ENCODE measurements at places on chromosomes 6 and 20.

DNA sequence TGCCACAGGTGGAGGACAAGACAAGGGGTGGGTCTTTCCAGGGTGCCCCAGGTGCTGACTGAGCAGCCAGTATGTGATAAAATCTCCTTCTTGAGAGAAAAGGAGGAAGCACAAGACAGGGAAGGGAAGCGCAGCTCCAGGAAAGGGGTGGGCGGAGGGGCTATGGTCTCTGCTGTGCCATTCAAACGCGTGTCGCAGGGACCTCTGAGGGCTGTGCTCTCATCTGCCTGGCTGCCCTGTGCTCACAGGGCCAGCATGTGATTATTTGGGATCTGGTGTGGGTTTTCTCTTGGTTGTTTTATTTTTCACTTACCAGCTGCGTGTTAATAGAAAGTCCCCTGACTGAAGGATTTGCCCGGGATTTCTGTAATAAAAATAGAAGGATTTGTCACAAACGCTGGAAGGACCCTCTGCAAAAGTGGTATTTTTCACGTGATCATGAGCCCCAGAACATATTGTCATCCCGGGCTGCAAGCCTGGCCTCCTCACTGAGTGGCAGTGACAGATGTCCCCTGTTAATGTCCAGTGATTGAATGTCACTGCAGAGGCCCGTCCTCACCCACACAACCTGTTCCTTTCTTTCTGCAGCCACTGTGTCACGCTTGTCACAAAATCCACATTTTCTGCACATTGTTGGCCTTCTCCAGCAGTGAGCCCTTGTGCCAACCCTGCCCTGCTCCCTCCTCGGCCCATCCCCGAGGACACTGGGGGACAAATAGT is 35.0 kb upstream of the VSX1 start:
- no peak for DNase-seq

- DNase-seq: no peak
Observed at GRCh38 chr20:62873280-62873679, 11.7 kb upstream of the TCFL5 start.

DNA sequence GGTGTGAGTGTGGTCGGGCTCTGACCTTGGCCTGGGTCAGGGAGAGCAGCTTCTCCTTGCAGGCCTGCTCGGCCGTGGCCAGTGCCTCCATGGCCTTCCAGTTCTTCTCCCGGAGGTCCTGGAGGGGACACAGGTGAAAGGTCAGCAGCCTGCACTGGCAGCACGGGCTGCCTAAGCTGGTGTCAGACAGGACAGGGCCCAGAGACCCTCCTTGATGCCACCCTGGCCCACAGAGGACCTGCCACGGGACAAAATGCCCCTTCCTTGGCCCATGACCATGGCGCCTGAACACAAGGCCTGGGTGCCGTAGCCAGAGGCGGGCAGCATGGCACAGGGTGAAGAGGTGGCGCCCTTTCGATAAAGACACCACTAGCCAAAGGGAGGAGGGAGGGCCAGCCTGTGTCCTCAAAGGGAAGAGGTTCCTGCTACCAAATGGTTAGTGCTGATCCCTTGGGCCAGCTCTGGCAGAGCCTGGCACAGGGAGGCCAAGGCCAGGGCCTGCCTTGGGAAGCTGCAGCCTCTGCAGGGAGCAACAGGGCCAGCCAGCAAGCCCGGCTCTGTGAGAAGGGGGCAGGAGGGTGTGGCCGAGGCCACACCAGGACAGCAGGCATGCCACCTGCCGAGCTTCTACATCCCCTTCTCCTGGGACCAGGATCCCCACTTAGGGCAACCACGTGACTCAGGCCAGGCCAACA is 54.8 kb downstream of the DSTN start:
- no peak for DNase-seq

DNA sequence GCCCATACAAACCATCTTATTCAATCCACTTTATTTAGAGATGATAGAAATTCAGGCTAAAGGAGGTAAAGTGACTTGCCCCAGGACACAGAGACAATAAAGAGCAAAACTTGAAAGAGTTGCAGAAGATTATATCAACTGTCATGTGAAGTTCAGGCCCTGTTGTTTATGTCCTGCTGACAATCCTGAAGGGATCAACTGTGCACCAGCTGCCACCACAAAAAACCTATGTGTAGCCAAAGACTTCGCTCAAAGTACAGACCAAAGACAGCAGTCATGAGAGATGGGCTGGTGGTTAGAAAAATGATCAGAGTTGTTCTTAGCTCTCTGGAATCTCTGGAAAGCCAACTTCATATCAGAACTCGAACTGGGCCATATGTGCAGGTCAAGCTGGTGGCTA is 16.0 kb upstream of the CITED2 start:
- DNase-seq: no peak

DNA sequence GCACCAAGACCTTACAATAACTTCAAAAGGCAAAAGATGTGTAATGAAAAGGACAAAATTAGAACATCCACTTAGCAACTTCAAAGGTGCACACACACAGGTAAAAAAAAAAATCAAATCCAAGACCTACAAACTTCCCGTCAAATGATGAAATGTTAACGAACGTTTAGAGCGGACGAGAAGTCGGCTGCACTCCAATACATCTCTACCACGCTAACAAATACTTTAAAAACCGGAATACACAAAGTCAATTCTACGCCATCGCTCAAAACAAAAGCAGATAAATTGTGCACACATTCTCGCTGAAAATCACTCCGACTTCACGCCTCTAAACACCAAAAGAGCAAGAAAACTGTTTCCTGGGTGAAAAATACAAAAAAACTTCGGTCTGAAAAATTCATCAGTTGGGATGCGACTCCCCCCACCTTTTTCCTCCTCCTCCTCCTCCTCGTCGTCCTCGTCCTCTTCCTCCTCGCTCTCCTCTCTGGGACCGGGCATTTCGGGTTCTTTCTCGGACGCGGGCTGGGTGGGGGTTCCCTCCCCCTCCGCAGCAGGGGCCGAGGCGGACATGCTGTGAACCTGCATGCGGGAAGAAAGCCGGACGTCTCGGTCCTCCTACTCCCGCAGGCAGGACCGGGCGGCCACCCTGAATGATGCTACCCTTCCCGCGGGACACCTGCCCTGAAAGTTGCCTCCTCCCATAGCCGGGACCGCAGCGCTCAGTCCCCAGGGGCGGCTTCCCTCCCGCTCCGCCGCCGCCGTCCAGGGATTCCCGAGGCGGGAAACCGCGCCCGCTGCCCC is 712 bp downstream of the DEK start:
- no peak for DNase-seq

- DNase-seq: no peak
Observed at GRCh38 chr20:3934624-3935023, 45.4 kb downstream of the PANK2 start.
